Stimulated activated CD8-positive, alpha-beta memory T cell treated with anti-CD3 and anti-CD28 coated beads, Interleukin-12 subunit alpha, Interleukin-12 subunit beta, amount 100 ng/mL, for 4 hours (primary cell): ENCODE measurements at places on chromosomes 7 and 10.
A peak's percentile ranks its signal among the peaks of the same experiment; 100 is the strongest.

GRCh38 chr10:60679388-60679990 lies 98.8 kb upstream of the CDK1 start:
- no peak for DNase-seq

DNA sequence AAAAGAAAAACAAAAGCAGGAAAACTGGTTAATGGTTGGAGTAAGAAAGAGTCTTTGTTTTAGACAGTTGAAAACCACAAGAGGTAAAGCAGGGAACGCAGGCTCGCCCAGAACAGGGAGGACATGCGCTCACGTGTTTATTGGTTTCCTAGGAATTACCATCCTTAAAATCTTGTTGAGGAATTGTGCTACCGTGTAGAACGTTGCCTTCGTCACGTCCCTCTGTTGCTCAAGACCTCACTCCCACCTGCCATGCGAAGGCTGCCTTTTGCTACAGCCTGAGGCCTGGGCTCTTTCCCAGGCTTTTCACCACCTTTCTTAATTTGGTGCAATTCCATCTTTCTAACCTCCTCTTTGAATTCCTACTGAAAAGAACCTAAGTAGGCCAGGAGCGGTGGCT lies 61.6 kb upstream of the CAMK1D start:
- no peak for DNase-seq

DNA sequence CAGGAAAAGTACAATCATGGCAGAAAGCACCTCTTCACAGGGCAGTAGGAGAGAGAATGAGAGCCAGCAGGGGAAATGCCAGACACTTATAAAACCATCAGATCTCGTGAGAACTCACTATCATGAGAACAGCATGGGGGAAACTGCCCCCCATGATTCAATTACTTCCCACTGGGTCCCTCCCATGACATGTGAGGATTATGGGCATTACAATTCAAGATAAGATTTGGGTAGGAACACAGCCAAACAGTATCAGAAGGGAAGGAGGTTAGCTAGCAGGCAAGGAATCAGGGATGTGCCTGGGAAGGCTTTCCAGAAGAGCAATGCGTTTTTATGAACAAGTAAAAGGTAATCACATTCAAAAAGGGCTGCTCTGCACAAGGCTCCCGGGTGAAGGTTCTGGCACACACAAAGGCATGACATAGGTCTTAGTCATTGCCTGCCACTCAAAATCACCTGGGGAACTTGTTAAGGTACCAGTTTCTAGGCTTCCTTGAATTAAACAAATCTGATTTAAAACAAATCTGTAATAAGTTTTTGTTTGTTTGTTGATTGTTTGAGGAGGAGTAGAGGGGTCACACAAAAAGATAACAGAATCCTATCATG lies 40.9 kb downstream of the BMPER start:
- no peak for DNase-seq

- no peak for DNase-seq
Observed at GRCh38 chr10:17375936-17376584, 78.3 kb downstream of the ST8SIA6 start.

DNA sequence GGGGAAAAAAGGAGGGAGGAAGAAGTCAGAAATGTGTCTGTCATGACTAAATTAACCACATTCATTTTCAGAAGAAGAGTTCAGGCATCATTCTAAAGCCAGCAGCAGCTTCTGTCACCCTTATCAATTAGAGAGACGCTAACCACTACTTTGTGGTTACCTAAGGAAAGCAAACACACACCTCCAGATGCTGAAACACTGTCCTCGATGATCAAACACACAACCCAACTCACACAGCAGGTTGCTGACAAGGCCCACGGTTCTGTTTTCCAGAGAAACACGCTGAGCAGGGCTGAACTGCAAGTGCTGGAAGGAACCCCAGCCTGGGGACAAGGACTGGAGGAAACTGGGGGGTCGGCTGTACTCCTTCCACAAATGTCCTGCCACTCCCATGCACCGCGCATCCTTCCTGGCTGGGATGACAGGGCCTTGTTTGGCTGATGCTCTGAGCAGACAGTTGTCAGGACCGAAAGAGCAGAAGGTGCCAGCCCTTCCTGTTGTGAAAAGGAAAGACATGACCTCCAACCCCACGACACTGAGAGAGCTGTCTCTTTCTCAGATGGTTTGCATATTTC lies 36.6 kb downstream of the PRKCQ start:
- peak; percentile 10 for DNase-seq

GRCh38 chr7:36456548-36456947 lies 66.9 kb downstream of the ANLN start:
- no peak for DNase-seq

DNA sequence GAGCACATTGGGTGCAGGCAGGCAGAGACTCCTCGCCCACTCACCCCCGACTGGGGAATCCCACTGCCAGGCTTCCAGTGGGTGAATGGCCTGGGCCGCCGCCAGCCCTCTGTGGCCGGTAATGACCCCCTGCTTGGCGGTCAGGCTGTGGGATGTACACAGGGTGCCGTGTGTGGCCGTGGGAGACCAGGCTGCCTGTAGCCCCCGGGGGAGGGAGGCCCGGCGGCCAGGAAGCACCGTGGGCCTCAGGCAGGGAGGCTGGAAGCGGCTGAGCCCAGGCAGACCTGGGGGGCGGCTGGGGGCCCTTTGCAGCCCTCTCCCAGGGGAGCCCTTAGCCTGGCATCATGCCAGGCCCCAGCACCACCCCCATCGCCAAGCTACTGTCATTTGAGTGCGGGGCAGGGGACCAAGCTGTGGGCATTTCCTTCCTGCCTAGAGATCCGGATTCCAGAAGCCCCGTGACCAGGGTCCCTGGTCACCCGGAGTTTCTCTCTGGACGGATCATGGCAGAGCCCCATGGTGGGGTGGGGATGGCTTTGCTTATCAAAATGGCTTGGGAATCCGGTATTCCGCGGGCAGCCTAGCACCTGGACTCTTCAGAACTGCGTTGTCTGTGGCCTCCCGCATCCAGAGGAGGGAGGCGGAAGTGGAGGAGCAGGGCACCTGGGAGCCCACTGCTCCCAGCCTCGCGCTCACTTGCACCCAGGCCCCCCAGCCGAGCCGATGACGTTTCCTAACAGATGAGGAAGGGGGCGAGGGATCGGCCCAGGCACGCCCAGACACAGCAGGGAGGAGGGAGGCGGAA lies 1.1 kb downstream of the TTYH3 start:
- DNase-seq = peak; percentile 39

GRCh38 chr7:39557911-39558310 lies 8.3 kb upstream of the YAE1 start:
- DNase-seq = no peak

- no peak for DNase-seq
Observed at GRCh38 chr10:11661441-11661840, 50.0 kb upstream of the USP6NL start.

DNA sequence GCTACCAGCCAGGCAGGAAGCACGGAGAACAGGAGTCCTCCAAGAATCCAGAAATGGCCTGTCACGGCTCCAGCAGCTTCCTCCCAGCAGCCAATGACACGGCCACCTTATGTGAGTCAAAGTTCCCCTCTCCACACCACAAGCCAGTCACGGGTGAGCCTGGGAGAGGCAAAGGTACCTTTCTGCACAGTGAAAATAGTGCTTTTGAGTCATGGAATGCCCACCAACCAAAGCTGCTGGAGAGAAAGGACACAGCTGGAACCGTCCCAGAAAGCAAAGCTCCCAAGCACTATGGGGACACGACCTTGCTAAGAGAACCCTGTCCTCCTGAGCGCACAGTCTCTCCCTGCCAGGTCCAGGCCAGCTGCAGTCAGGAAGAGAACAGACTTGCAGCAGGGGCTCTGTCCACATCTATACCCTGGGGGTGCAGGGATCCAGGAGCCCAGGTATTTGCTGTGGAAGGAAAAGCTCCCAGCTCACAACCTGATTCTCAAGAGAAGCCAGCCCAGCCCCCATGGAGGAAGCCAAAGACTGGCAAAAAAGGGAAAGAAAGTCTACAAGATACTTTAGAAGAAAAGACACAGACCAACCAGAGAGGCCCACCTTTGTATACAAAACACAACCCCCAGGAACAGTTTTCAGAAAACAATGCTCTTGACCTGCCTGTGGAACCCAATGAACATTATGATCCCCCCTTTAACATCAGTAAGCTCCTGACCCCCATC lies 24.4 kb downstream of the C10orf71 start:
- no peak for DNase-seq

DNA sequence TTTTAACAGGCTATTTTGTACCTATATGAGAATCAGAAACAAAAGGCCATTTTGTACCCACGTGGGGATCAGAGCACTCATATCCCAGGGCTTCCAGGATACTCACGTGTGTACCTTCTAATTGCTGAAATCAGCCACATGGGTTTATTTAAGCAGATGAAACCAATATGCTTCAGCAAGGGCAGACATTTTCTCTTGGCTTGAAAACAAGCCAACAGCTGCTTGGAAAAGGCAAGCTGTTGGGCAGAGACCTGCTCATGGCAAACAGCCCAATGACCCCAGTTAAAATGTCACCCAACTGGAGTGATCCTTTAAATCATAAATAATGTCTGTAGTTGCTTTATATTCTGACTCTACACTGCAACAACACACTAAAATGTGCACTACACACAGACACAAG lies 26.5 kb upstream of the TOMM7 start:
- DNase-seq = no peak

DNA sequence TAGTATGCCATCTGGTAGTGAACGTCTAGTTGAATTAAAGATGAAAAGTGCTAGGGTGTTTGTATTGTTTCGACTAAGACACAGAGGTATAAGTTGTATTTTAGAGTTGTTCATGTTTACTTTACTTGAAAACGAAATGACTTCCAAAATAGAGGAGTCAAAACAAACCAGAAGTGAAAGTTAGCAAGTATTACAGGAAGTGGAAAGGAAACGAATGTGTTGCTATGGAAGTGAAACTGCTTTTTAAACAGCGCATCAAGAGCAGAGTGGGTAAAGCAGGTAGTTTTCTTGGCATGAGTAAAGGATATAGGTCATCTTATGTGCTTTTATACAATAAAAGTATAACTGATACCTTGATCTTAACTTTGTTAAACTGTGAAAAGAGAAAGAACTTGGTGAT lies 20.0 kb upstream of the GALNTL5 start:
- no peak for DNase-seq

DNA sequence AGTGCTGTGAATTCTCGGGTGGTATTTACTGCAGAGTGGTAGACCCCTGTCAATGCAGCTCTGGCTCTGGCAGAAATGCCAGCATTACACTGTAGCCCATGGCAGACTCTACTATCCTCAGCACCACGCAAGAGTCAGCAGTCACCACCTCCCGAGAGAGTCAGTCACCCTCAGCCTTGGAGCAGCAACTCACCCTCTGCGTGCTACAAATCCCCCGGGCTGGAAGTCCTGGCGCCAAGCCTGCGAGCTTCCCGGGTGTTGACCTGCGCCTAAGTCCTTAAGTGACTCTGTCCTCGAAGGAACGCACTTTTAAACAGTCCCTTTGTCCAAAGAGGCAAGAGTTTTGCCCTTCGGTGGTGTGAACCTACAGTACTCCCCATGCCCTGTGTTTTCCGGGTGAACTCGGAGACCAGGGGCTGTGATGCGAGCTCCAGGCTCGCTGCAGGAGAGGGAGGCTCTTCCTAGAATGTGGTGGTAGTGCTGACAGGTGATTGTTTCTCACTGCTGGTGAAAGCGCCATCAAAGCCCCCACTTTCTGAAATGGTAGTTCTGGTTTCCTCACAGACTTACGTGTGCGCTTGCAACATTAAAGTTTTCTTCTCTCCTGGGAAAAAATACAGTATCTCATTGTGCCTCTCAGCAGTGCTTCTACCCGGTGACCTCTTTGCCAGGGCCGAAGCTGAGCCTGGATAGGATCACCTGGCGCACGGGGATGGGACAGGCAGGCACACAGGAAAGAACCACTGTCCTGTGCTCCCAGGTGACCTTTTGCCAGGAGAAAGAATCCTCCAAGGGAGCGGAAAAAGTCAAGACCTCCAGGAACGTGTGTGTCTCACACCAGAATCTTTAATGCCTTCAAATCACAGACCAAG lies 33.1 kb upstream of the MBL2 start:
- no peak for DNase-seq

GRCh38 chr7:120055300-120055699 lies 217.7 kb upstream of the KCND2 start:
- no peak for DNase-seq

GRCh38 chr7:127040042-127040441 lies 212.7 kb downstream of the GRM8 start:
- DNase-seq = no peak

DNA sequence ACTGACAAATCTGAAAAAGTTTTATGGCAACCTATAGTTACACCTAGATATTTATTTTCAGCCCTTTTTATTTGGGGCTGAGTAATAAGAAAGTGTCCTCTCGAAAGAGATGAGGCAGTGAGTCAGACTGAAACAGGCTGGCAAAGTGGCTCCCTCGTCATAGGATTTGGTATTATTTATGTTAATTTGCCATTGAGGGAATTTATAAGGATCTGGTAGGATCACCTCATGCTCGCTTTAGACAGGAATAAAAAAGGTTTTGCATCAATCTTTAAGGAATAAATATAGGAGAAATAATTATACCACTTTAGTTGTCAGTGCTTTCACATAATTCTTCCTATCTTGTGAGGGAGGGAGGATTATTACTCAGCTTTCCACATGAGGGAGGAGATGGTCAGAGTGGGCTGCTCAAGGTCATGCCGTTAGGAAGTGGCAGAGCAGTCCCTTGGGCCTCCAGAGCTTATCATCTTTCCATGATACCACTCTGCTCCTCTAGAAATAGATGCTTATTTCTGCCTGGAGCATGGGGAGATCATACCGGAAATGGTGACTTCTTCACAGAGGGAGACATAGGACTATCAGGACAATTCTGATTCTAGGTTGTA lies 356.8 kb downstream of the GPR158 start:
- no peak for DNase-seq

- DNase-seq = no peak
Observed at GRCh38 chr10:51892965-51893658, 193.7 kb upstream of the CSTF2T start.

GRCh38 chr10:128738386-128738915 lies 612.2 kb upstream of the MKI67 start:
- no peak for DNase-seq

- DNase-seq = no peak
Observed at GRCh38 chr7:144937199-144937598, 101.3 kb upstream of the TPK1 start.

GRCh38 chr7:99184532-99185218 lies 23.2 kb downstream of the KPNA7 start:
- no peak for DNase-seq

GRCh38 chr7:157412021-157412443 lies 75.2 kb downstream of the DNAJB6 start:
- DNase-seq = peak; percentile 19

DNA sequence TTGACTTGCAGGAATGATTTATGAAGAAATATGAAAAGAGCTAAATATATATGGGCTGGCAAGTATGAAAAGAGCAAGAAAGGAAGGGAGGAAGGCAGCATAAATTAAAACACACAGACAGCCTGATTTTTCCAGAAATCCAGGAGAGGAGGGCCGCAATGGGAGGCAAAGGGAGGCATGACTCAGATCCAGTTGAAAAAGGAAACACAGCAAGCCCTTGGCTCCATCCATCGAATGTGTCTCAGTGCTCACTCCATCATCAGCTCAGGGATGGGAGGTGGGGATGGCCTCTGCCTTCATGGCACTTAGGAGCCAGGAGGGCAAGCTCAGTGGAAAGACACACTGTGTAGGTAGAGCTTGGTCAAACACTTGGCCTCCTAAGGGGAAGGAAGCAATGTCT lies 75.7 kb upstream of the PDZD8 start:
- DNase-seq = no peak
